ENCODE measurements at places on chromosomes 3 and 15.
A peak's percentile ranks its signal among the peaks of the same experiment; 100 is the strongest.

DNA sequence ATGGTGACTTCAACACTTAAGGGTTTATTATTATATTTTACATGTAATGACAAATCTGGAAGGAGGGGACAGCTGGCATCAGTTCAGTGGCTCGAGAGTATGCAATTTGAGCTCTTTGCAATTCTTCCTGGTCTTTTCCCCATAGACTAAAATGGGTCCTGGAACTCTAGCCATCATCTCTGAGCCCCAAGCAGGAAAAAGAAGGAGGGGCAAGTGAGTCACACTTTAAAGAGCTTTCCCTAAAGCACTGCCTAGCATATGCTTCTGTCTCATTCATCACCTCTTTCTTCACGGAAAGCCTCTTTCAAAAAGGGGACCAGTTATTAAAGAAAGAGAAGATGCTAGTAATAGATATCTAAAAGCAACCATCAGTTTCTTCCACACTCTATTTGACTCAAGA lies 466.3 kb downstream of the ZIC1 start:
- no peak for DNase-seq

DNA sequence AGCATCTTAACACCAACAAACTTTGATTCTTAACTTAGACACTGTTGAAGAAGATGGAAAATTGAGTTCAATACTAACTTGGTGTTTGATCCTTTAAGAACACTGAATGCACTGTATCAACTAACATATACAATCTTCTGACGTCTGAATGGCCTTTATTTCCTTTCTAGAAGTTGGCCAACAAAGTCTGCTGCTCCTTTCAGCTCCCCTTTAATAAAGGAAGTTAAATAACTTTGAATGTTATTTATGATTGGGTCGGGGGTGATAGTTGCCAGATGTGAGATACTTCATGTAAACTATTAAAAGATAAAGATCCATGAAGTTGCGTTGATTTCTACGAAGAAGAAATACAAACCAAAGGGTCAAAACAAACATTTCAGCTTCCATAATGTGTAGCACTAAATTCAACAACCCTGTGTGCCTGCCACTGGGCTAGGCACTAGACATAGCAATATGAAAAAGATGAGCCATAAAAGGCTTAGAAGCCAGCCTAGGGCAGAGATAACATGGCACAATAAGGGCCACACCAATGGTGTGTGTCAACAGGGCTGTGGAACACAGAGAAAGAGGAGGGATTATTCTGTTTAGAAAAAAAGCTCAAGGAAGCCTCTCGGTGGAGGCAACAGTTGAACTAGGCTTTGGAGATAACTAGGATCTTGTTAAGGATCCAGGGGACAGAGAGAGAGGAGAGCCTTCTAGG lies 337.8 kb downstream of the MECOM start:
- DNase-seq = no peak

- DNase-seq = no peak
Observed at GRCh38 chr3:115693868-115694267, 70.6 kb downstream of the GAP43 start.

DNA sequence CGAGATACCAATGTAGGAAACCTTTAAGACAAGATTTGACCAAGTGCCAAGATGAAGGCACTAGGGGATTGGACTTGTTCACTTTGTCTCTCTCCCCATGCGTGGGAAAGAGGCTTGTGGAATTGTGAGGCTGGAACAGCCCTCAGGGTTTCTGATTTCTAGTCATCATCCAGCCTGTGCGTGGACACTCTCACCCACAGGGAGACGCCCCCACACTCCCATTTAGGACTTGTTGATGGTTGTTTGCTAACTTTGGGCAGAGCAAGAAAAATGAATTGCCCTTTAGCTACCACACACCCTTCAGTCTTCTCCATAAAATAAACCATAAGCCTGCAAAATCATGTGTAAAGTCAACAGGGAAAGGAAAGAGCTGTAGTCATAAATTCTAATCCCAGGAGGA lies 18.4 kb downstream of the ACKR2 start:
- DNase-seq = no peak

GRCh38 chr3:132352556-132353143 lies 35.4 kb downstream of the ACP3 start:
- DNase-seq = peak; percentile 61

- DNase-seq = no peak
Observed at GRCh38 chr15:65033659-65034269, 4.3 kb upstream of the MTFMT start.

DNA sequence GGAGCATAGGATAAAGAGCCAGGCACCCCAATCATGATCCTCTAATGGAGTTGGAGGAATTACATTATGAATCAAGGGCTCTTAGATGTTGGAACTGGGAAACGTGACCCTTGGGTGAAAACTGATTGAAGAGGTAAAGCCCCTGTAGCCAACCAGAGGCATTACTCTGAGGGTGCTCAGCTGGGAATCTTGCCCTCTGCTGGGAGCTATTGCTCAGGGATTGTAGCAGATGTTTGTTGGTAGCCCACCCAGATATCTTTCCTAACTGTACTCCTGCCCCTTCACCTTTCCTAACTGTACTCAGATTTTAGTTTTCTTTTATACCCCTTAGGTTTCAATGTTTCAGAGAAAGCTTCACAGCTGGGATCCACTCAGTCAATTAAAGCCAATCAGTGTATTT lies 74.2 kb downstream of the RARB start:
- DNase-seq = no peak

- DNase-seq = no peak
Observed at GRCh38 chr15:62141643-62142588, 23.2 kb downstream of the C2CD4B start.

- no peak for DNase-seq
Observed at GRCh38 chr3:98966434-98966833, 64.9 kb upstream of the DCBLD2 start.

DNA sequence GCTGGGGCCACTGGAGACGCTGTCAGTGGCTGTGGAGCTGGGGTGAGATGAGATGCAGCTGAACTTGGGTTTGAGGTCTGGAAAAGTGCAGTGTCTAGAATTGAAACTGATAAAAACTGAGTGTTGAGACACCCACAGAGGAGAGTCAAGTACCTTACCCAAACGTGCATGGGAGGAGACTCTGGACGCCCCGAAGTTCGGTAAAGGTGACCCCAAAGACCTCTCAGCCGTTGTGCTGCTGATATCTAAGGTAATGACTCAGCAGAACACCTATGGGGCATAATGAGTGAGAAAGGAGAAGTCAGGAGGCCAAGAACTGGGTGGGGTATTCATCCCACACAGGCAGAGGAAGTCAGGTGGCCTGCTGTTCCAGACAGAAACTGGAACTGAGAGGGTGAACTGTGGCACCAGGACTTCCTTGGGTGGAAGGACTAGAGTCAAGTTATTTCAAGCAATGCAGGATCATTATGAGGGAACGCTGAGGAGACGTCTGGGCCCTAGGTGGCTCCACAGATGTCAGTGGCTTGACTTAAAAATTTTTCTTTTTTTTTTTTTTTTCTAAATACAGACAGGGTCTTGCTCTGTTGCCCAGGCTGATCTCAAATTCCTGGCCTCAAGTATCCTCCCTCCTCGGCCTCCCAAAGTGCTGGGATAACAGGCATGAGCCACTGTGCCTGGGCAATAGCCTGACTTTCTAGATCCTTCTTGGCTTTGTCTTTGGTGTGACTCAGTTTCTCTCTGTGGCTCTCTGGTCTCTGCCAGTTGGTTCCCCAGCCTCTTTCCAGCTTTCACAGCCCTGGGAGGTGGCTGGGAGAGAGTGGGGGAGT lies 67.6 kb upstream of the GCNT3 start:
- DNase-seq = no peak

GRCh38 chr3:88957711-88958439 lies 149.5 kb upstream of the EPHA3 start:
- DNase-seq = no peak

DNA sequence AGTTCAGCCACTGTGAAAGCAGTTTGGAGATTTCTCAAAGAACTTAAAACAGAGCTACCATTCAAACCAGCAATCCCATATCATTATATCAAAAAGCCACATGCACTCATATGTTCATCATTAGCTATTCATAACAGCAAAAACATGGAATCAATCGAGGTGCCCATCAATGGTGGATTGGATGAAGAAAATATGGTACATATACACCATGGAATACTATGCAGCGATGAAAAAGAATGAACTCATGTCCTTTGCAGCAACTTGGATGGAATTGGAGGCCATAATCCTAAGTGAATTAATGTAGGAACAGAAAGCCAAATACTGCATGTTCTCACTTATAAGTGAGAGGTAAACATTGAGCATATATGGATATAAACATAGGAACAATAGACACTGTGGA lies 32.1 kb downstream of the IMPG2 start:
- no peak for DNase-seq

DNA sequence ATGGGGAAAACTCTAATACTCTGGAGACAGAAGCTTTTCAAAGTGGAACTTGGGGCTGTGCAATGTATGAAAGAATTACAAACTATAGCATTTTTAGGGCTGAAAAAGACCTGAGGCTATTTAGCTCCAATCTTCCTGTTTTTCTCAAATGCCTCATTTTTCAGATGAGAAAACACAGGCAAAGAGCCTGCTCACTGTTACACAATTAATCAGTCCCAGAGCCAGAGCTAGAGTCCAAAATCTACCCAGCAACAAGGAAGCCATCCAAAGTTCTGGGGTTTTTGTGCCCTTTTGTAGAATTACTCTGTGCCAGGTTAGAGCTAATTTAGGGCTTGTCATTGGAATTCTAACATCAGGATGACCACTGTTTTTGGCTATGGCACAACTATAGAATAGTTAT lies 45.5 kb downstream of the GPR149 start:
- DNase-seq = no peak

GRCh38 chr3:57910990-57911389 lies 97.2 kb upstream of the FLNB start:
- DNase-seq = no peak

DNA sequence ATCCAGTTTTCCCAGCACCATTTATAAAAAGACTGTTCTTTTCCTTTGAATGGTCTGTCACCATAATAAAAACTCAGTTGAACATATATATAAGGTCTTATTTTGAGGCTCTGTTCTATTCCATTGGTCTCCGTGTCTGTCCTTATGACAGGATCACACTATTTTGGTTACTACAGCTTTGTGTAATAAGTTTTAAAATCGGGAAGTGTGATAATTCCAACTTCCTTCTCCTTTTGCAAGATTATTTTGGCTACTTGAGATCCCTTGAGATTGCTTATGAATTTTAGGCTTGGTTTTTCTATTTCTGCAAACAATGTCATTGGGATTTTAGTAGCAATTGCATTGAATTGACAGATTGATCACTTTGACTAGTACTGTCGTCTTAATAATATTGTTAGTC lies 35.7 kb downstream of the SACM1L start:
- no peak for DNase-seq

- DNase-seq = no peak
Observed at GRCh38 chr15:51971032-51971374, 575 bp downstream of the LEO1 start.

- no peak for DNase-seq
Observed at GRCh38 chr3:36520241-36521006, 140.1 kb downstream of the STAC start.

- no peak for DNase-seq
Observed at GRCh38 chr3:643376-643775, 446.8 kb downstream of the CHL1 start.
